ENCODE measurements at places on chromosomes 11 and 22. TPM values are rescaled to one million over a fixed set of nuclear protein-coding genes. Genes with fewer than 3 reads are reported as not detected.

APOL3 gene
- 99.3 TPM for total RNA-seq

CBLIF gene
- total RNA-seq: not detected

GRCh38 chr11:102669664-102670063 lies 35.9 kb downstream of the MMP27 start:
- no peak for ATAC-seq

DNA sequence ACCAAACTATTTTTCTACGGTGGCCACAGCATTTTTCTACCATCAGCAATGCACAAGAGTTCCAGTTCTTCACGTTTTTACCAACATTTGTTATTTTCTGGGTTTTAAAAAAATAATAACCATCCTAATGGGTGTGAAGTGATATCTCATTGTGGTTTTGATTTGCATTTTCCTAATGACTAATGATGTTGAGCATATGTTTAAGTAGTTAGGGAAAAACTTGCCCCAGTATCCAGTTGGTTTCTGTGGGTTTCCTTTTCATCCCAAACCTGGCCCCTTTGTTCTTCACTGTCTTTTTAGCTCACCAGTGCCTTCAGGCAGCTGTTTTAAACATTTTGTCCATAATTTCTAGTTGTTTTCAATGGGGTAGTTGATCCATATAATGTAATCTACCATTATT lies 14.7 kb upstream of the PTS start:
- ATAC-seq: peak; percentile 87

DNA sequence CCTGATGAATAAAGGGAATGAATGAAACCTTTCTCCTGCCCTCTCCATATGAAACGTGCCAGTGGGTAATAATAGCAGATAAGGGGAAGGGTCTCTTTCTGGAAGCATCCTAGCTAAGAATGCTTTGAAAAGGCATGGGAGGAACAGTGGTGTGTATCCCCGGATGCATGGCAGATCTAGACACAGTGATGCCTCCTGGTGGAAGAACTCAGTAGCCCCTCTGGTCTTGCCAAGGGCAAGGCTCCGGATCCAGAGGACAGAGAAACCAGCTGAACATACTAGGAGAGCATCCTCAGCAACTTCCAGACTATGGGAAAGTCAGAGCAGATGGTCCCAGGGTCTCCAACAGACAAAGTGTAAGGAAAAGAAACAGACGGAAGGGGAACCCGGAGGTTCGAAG lies 6.4 kb downstream of the BAIAP2L2 start:
- ATAC-seq: no peak

- ATAC-seq: no peak
These were observed 92.1 kb downstream of the PKNOX2 start for GRCh38 chr11:125256541-125257189.

GRCh38 chr11:124763156-124763947 lies 1.3 kb upstream of the ESAM start:
- ATAC-seq: peak; percentile 52

GRCh38 chr22:44352378-44353035 lies 39.8 kb upstream of the SHISAL1 start:
- ATAC-seq: no peak

- ATAC-seq: no peak
These were observed 121.2 kb downstream of the IGLL1 start for GRCh38 chr22:23458663-23459541.

DNA sequence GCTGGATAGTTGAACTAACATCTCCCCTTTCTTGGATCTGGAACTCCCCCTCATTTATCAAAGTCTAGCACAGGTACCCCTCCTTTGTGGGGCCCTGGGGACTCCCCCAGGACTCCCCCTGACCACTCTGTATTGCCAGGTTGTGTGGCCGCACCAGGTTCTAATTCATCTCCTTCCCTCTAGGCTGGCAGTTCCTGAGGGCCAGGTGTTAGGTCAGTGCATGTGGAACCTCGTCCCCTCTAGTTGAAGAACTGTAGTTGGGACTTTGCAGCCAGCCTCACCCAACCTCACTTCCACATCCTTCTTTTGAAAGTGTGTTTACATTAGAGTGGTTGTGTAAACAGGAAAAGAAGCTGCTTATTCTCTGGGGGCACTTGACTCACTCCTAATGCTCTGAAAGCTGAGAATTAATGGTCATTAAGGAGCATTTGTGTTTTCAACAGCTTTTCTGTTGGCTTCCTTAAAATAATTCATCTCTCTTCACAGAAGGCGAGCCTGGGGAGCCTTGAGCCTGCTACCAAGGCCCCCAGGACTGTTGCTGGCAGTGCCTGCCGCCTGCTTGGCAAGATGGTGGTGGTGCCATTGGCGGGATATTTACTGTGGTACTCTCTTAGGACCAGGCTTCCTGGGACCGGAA lies 11.8 kb downstream of the UPB1 start:
- no peak for ATAC-seq

All from activated T-helper 17 cell treated with anti-CD3 and anti-CD28 coated beads, Interleukin-2, amount 50 U/mL, for 72 hours (primary cell).